ENCODE measurements at places on chromosomes 4 and X.

DNA sequence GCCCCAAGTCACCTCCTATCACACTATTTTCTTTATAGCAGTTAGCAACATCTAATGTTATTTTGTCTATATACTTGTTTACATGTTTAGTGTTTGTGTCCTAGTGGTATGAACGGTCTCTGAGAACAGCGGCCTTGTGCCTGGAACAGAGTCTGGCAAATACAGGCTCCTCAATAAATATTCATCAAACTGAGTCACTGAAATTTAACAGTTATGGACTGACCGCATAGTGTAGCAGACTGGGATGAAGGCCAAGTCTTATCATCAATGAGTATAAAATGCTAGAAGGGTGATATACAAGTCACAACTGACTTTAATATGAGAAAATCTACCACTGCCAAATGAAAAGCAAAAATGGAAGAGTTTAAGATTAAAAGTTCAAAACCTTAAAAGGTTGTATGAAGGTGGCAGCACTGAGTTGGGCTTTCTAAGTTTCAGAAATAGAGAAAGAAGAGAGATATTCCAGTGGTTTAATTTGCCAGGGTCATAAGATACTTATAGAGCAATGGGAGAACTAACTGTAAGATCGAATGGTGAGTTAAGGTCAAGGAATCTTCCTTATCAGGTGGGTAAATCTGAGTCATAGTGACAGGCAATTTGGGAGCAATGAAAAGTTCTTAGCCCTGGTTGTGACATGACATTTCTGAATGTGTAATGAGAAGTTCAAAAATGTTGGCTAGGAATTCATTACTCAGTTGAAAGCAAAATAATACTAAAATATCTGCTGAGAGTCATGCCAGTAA is 34.9 kb downstream of the ELOVL6 start:
- DNase-seq: no peak

DNA sequence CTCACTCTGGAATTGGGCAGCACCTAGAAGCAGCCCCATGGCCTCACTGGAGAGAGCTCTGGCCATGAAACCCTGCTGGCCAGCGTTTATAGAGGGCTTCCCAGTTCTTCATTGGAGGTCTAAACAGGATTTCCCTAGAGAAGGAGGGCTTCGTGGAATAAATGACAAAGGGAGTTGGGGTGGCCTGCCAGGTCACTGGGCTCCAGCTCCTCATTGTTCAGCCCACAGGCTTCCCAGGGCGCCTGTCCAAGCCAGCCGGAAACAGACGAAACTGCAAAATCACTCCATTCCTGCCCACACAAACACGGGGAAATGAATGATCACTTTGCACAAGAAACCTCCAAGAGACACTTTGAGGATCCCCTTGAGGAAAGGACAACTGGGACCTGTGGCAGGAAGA is 189.7 kb downstream of the TSPAN5 start:
- no peak for DNase-seq

- no peak for DNase-seq
Measured at GRCh38 chr4:168367065-168367464, 48.5 kb upstream of the DDX60 start.

GRCh38 chr4:141814499-141814898 is 178.1 kb downstream of the IL15 start:
- no peak for DNase-seq

DNA sequence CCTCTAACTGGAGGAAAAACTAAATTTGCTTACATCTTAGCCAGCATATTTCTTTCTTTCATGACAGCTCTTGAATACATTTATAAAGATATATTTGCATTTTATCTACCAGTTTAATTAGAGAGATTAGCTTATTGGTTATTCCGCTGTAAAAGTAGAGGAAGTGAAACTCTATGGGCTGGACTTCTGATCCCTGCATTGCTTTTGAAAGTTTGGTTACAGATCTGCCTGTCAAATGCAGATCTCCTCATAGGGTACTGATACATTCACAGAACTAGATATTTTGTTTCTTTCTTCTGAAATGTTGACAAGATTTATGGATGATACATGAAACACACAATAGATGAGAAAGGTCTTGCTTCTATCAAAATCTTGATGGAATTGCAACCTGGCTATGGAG is 581.4 kb upstream of the AADAT start:
- no peak for DNase-seq

DNA sequence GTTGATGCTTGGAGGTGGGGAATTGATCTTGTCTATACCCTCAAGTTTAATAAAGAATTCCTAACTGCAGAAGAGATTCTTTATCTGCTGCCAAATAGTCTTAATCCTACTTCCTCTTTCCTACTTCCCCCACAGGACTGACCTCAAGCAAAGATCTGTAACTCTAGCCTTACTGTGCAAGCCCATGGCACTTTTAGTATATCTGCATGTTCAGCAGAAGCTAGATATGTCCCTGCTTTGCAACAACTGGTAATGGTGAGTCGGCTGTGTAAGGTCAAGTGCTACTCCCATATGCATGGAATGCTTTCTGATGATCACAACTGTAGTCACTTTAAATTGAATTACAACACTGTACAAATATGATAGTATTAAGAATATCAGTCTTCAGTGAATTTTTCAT is 26.3 kb upstream of the PDS5A start:
- no peak for DNase-seq

DNA sequence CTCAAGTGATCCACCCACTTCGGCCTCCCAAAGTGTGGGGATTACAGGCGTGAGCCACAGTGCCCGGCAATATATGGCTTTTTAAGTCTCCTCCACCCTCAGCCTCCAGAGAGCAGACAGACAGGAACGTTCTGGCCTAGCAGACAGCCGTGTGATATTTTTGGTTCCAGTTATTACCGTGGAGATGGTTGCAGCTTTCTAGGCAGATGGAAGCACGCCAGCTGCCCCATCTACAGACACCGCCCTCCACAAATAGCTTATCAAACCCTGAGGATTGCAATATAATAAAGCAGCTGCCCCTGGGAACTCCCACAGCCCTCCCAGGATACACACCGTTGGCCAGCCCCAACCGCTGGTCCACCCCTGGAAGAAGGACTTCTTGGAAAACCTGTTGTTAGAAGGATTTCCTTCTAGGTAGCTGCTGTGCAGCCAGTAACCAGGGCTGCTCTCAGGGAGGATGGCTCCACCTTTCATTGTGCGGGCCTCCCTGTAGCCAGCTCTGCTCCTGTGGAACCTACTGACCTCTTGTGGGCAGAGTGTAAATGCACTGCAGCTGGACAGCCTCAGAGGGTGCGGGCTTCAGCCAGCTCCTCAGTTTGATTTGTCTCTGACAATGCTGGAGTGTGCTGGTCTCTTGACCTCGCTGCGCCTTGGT is 44.0 kb downstream of the SLC25A5 start:
- DNase-seq: peak; percentile 70

GRCh38 chr4:186644737-186645261 is 78.9 kb downstream of the FAT1 start:
- no peak for DNase-seq

GRCh38 chr4:184747034-184747830 is 13.3 kb upstream of the CENPU start:
- no peak for DNase-seq

- DNase-seq: no peak
Measured at GRCh38 chr4:53990641-53991040, 73.8 kb downstream of the CHIC2 start.

DNA sequence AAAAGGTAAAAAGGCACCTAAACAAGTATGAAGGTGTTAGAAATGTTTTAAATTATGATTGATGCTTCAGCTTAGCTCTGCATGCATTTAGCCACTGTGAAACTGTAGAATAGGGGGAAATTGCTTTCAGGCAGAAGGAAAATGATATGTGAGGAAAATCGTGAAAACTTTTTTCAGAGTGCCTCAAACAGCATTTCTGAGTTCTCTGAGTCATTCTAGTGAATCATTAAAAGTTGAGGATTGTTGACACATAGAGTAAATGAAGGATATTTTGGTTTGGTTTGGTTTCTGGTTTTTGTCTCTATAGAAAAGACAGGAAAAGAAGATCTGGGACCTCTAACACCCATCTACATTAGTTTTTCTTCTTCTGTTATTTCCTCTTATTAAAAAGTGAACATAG is 332.5 kb upstream of the TRAM1L1 start:
- no peak for DNase-seq

DNA sequence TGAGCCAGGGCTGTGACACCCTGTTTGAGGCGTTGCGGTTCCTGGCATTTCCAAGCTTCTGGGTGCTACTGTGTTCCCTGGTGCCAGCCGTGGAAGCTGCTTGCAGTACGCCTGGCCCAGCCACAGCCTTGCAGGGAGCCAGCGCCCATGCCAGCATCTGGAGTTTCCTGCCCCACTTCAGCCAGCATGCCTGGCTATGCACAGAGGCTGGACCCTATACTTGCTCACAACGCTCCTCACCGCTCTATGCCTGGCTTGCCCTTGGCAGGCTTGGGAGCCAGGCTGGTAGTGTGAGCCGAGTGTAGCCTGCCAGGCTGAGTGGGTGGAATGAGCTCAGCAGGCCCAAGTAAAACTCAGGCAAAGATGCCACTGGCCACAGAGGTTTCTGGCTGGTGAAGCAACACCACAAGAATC is 22.4 kb downstream of the PRRG1 start:
- DNase-seq: no peak

GRCh38 chrX:26019386-26019785 is 118.8 kb upstream of the MAGEB18 start:
- no peak for DNase-seq

DNA sequence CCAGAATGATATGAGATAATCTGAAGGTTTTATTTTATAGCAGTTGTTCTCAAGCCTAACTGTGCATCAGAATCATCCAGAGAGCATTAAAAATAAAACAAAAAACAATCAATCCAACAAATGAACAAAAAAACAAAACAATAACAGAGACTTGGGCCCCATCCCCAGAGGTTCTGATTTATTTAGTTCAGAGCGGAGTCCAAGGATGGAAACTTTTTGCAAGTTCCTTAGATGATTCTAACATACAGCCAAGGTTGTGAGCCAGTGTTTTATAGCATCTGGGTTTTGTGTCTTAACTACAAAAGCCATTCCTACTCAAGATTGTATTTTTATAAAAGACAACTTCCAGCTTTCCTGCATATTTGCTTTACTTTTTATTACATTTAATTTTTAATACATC is 59.4 kb upstream of the GRPR start:
- DNase-seq: no peak

DNA sequence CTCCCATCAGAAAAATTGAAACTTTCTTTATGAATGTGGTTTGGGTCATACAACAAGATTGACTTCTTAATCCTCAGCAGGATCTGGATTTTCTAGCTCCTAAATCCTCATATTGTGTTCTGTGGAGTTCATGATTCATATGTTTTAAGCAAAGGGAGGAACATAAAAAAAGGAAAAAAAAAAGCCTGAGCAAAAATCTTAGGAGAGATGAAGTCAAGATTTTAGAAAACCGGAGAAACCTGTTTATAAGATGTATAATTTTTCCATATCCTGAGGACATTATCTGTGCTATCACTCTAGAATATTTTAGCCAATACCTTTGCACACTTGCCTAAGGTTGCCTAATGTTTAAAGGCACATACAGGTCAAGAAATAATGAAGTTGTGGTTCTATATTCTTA is 7.0 kb upstream of the EREG start:
- no peak for DNase-seq

- no peak for DNase-seq
Measured at GRCh38 chr4:7200801-7201200, 8.5 kb downstream of the SORCS2 start.

DNA sequence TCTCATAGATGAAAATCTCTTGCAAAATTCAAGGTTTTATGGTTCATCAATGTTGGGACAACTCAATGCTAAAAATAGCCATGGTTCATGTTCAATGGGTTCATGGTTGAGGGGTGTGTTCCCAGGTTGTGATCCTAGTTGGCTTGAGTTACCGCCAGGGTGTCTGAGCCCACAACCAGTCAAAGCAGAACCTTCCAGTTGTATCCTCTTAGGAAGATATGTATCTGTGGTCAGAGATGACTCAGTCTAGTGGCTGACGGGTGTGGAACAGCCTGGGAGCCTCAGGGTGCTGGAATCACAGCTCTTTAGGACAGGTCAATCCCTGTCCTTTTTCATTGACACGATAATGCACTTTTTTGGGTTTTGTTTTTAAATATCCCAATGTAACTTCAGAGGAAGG is 192.3 kb upstream of the NR3C2 start:
- DNase-seq: no peak

DNA sequence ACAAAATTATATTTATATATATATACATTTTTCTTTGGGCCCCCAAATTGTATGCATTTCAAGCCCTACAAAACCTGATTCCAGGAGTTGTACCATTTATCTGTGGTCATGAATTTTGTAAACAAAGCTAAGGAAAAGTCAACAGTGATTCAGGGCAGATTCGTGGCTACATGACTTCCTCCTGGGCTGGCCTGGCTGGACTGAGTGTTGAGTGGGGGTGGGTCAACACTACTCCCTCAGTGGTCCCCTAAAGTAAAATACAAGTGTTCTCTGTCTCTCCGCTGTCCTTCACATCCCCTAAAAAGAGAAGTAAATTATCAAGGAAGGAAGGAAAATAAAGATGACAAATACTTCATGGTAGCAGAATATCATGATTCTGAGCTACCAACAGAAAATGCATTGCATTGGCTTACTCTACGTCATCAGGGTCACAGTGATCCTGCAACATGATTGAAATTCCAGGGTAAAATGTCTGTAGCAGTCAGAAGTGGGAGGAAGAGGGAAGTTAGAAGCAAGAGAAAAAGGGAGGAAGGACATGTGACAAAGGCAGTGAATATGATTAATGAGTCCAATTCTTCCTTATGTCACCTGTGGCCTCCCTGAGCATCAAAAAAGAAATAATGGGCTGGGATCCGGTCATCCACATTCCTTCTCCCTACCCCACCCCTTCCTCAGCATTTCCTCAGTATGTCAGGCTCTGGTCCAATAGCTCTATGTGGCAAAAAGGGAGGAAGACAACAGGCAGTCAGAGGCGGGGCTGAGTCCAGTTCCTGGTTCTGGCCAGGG is 42.4 kb upstream of the MYOZ2 start:
- no peak for DNase-seq

- DNase-seq: no peak
Measured at GRCh38 chrX:133054761-133055405, 42.0 kb downstream of the USP26 start.

DNA sequence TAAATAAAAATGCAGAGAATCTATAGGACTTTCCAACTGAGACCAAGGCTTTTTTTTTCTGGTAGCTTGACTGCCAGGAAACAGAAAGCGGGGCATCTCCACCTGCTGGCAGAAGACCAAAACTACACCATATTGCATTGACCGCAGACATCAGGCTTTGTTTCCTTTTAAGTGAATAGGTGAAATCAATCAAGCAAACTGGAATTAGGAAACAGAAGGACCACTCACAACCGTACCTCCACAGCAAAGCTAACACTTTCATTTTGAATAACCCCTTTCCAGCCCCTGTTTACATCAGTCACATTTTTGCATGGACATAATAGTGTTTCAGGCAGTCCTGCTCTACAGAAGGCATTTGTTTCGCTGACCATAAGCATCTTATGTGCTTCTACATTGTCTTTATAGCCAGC is 218.2 kb downstream of the IDS start:
- peak; percentile 13 for DNase-seq

Data from HuH-7 (cell line).